M059J (cell line): ENCODE measurements at places on chromosomes 4 and X.
A peak's percentile ranks its signal among the peaks of the same experiment; 100 is the strongest.

- no peak for DNase-seq
Observed at GRCh38 chr4:123406872-123407271, 10.3 kb downstream of the SPRY1 start.

- no peak for DNase-seq
Observed at GRCh38 chr4:108833046-108833445, 70.2 kb upstream of the ETNPPL start.

GRCh38 chrX:7689791-7690412 lies 153.1 kb upstream of the VCX start:
- no peak for DNase-seq

- no peak for DNase-seq
Observed at GRCh38 chr4:188611143-188611542, 471.9 kb downstream of the TRIML1 start.

GRCh38 chr4:52069571-52069970 lies 18.5 kb downstream of the SPATA18 start:
- no peak for DNase-seq

GRCh38 chrX:81120936-81121371 lies 80.8 kb downstream of the HMGN5 start:
- DNase-seq = peak; percentile 72

- DNase-seq = no peak
Observed at GRCh38 chr4:94765648-94766047, 7.9 kb downstream of the BMPR1B start.

- DNase-seq = no peak
Observed at GRCh38 chr4:52312722-52313121, 261.6 kb downstream of the SPATA18 start.

GRCh38 chrX:49166914-49167739 lies 4.6 kb downstream of the MAGIX start:
- peak; percentile 96 for DNase-seq

- DNase-seq = no peak
Observed at GRCh38 chrX:73270753-73271152, 56.1 kb upstream of the NAP1L2 start.

DNA sequence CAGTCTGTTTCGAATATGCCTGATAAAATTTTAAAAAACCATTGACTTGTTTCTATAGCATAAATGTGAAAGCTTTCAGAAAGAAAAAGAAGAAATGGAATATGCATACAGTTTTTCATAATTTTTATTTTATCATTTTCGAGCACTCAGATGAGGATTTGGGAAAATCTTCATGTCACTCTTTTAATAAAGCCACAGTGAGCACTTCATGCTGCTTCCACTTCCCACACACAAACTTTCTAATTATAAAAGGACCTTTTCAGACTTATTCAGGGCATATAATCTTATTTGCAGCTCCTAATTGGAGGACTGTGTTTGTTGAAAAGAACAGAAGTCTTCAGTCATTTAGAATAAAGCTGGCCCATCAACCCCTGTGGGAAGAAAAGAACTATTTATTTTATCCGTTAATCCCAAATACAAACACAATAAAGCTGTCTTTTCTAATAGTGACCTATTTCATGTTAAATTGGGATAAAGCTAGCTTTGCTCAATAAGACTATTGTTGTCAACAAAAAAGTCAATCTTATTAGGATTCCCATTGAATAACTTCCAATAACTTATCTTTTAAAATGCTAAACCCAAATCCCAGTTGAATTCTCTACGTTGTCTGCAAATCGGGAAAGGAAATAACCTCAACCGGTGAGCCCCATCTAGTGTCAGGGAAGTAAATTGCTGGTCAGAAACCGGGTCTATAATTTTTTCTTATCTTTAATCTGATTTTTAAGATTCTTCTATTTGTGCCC lies 211.5 kb downstream of the PDGFRA start:
- peak; percentile 32 for DNase-seq

DNA sequence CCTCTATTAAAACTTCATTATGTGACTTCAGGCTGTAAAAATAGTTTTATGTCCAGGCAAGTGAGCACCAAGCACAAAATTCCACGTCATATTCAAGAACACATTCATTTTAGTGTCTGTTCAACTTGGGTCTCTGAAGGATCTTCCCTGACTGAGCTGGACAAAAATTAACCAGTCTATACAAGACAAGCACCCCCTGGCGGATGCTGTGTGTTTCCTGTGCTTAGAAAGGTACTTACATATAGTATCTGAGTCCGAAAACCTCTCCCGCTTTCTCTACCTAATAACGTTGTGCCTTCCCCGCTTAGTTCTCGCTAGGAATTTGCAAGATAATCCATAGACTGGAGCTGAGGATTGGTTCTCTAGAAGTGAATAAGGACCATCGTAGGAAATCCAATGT lies 2214.5 kb upstream of the TENM3 start:
- peak; percentile 22 for DNase-seq

- DNase-seq = no peak
Observed at GRCh38 chr4:153547520-153547919, 81.4 kb downstream of the TMEM131L start.

DNA sequence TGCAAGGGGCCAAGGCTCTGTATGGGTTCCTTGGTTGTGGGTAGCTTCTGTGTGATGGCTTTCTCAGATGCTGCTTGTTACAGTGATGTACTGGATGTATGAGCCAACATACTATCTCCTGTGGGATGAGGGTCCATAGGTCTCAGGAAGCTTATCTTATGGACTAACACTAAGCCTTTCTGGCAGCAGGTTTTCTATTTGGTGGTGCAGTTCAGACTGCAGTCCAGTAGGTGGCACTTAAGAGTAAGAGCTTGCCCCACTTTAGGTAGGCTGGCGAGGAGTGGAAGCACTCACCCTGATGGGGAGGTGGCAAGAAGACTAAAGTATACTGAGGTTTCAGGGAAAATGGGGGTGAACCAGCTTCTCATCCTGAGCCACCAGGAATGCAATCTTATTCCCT lies 306.7 kb upstream of the MAOA start:
- DNase-seq = peak; percentile 24

DNA sequence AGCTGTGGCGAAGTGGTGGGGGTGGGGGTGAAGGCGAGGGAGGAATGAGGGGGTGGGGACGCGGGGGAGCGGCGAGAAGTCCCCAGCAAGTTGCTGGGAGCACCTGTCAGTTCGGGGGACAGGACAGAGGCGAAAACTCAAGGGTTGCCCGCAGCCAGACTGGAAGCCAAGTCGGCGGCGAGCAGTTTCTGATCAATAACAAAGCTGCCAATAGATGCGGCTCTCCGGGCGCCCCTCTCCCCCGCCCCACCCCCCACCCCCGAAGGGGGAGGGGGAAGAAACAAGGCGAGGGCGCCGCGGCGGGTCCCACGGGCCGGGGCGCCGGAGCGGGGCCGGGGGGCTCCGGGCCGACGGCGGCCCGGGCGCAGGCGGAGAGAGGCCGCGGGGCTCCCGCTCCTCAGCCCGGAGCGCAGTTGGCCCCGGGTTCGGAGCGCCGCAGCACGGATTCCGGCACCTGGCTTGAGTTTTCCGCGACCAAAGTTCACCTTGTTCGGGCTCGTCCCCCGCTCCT lies 379 bp downstream of the PDGFC start:
- DNase-seq = no peak

DNA sequence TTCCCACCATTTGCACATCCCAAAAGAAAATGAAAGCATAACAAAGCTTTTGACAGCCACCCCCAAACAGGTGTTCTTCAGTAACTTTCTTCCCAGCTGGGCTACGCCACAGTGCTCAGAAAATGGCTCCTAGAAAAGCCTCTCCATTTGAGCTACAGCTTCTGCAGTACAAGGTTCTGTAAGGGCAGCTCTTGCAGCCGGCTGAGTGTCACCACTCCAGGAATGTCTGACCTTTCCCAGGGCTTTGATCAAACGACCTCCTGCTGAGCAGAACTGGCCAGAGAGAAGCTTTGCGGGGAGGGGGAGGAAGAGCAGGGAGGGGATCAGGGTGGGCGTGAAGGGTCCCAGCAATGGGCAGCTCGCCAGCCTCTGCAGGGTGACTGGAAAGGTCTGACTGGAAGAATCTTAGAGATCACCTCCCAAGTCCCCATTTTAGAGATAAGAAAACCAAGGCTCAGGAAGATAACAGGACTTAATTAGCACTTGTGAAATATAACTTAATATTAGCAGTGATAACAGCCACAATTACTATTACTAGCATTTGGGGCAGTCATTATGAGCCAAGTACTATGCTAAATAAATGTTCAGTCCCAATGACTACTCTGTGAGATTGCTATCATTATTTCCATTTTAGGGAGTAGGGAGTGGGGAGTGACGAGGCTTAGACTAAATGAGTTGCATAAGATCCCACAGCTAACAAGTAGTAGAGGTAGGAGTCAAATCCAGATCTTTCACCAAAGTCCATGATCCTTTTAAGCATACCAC lies 51.1 kb downstream of the LEF1 start:
- DNase-seq = peak; percentile 49

- no peak for DNase-seq
Observed at GRCh38 chr4:174403177-174403543, 119.1 kb downstream of the HPGD start.

DNA sequence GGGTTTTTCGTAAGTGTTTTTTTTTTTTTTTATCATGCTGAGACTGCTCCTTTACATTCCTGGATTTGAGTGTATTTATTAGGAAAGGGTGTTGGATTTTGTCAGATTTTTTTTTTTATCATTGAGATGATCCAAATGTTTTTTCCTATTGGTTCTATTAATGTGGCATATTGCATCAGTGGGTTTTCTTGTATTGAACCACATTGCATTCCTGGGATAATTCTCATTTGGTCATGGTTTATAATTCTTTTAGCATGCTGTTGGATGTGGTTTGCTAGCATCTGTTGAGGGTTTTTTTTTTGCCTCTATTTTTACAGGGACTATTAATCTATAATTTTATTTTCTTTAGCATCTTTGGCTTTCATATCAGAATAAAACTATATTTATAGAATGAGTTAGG lies 28.8 kb downstream of the COL4A5 start:
- peak; percentile 5 for DNase-seq

GRCh38 chr4:39706741-39707511 lies 9.0 kb downstream of the UBE2K start:
- peak; percentile 65 for DNase-seq

GRCh38 chrX:115330498-115331168 lies 41.1 kb downstream of the LUZP4 start:
- peak; percentile 76 for DNase-seq

DNA sequence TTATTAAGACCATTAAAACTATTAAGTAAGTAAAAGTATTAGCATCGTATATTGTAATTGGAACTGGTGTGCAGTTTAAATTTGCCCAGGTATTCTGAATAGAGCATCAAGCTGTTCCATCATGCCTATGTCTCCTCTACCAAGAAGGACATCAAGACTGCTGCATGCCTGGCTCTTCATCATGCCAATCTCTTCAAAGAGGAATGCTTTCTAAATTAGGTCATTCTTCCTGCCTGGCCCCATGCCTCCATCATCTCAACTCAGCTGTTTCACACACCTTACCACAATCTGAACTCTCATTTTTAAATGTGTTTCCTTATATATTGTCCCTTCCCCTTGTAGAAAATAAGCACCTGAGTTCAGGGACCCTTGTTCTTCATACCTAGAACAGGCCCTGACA lies 270.5 kb upstream of the PPARGC1A start:
- peak; percentile 29 for DNase-seq

- no peak for DNase-seq
Observed at GRCh38 chrX:57241967-57242366, 44.5 kb upstream of the FAAH2 start.

- peak; percentile 59 for DNase-seq
Observed at GRCh38 chrX:15598026-15598425, 2.7 kb downstream of the ACE2 start.

GRCh38 chr4:3322059-3322550 lies 29.3 kb downstream of the RGS12 start:
- no peak for DNase-seq

DNA sequence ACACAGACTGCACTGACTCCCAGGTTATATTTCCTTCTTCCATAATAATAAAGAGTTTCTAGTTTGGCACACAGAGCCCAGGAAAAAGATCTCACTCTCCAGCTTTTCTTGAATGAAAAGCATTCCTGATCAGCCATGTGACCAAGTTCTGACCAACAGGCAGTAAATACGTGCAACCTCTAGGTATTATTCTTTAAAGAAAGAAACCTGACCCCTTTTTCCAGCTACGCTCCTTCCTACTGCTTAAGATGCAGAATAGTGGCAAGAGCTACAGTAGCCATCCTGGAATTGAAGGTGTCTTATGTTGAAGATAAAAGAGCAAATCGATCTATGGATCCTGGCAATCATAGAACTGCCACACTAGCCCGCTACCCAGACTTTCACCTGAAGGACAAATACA lies 76.7 kb downstream of the LRBA start:
- DNase-seq = no peak

DNA sequence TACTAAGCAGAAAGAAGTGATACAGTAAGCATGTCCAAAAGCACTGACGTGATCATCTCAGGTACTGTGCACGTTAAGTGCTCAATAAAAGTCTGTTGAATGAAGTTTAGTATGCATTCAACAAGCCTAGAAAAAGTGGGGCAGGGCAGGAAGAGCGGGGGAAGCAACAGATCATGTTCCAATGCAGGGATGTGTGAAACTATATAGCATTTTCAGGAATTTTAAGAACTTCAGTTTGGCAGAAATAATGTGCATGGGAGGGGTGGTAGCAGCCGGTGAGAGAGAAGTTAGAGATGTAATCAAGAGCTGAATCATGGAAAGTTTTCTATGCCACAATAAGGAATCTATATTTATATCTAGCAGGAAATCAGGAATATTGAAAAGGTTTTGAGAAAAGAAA lies 19.2 kb upstream of the CCNA2 start:
- DNase-seq = no peak

GRCh38 chr4:139229534-139230039 lies 50.4 kb downstream of the MGARP start:
- DNase-seq = peak; percentile 49

DNA sequence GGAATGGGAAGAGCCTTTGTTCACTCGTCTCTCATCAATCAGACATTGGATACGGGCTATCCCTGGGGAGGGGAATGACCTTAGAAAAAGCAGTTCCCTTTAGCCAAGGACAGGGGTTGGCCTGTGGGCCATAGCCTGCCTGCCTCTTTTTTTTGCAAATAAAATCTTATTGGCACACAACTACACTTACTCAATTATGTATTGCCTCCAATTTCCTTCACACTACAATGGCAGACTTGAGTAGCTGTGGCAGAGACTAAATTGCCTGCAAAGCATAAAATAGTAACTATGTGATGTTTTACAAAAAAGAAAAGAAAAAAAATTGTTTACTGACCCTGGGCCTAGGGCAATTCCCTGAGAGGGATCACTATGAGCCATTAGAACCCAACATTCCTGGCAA lies 23.4 kb downstream of the PPP1R2C start:
- DNase-seq = no peak

DNA sequence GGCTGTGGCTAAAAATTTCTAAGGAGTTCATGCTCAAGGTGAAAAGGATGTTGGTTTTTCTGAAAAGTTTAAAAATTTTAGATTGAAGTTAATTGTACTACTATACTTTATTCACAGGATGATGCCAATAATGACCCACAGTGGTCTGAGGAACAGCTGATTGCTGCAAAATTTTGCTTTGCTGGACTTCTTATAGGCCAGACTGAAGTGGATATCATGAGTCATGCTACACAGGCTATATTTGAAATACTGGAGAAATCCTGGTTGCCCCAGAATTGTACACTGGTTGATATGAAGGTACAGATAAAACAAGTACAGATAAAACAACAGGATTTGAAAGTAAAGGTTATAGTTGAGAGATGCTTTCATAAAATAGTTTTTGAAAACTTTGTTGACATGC lies 12.2 kb downstream of the PAICS start:
- no peak for DNase-seq

GRCh38 chr4:148716431-148717052 lies 274.3 kb upstream of the NR3C2 start:
- DNase-seq = no peak
